Posterior vena cava (tissue), 2 donors: ENCODE measurements at places on chromosomes 1 and 21.

GRCh38 chr1:174519844-174520243 is 72.1 kb downstream of the GPR52 start:
- DNase-seq = no peak

- peak; percentile 76 for DNase-seq
Observed at GRCh38 chr21:44947111-44947929, 7.5 kb downstream of the SLX9 start.

- DNase-seq = no peak
Observed at GRCh38 chr1:56200442-56200841, 378.9 kb downstream of the PLPP3 start.

DNA sequence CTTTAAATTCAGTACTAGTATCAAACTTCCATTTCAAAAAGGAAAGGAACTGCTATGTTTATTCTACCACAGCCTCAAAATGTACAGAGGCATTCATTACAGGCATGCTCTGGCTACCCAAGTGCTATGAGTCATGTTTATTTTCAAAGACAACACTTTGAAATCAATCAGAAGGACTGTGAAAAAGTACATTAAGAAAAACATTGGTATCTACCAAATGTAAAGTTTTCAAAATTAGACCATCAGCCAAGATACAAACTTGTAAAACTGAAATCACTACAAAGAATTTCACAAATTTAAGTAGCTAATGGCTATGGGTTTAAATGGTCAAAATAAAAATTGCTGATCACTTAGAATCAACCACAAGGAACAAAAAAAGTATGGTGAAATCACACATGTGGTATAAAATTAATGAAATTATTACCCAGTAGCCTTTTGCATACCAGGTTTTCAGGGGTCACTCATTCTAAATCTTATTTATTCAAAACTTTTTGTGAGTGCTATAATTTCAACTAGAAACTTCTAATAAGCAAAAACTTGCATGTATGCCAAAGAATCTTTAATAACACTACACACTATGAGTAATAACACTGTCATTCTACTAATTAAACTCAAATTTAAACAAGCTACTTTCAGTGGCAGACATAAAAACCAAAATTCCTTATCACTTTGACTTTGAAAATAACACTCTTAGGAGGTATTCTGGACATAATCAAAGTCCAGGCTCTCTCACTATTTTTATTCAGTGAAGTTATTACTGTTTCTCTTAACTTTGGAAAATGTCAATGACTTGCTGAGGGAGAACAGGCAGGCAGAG is 49.2 kb downstream of the ENAH start:
- no peak for DNase-seq

DNA sequence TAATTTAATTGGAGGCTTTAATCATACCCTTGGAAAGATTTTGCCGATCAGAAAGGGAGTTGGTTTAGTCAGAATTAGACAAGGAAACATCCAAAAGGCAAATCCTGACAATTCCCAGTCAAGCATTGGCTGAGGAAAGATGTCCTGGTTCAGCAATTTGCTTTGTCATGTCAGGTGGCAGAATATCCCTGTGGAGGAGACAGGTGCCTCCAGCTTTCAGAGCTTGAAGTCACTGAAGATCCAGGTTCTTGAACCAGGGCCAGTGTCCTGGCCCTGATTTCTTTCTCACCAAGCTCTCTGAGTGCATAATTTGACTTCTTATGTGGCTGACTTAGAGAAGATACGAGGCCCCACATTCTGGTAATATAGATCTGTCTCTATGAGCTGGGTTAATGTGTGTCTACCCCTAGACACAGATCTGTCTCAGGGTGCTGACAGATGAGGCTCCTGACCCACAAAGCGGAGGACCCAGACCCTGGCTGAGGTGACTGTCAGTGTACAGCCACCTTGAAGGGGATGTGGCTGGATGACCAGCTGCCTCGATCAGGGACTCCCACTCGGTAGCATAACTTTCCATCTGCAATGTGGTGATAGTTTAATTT is 118.9 kb downstream of the HHAT start:
- DNase-seq = no peak

DNA sequence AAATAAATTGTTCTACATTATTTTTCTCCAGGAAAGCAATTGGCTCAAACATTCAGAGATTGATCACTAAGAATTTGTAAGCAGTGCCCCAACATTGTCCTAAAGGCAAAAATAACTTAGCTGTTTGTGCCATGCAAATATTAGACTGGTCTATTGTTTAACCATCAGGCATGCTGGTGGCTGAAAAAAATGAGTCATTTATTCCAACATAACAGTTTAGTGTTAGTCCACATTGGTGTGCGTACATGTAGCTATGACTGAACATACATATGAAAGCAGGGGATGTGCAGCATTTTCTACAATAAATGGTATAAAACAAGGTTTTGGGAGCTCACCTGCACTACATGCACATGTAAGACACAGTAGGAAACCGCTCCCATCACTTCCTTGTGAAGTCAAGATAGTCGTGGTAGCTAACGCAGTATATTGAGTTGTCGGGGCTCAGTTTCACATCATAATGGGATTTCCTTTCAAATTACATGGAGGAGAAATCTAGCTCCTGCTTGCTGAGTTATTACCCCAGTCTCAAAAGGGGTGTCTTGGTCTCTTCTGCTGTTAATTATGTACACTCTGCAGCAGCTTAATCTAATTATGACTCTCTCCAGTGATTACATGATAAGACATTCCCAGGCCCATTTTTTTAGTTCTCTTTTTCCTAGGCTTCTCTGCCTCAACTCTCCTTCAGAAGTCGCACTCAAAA is 199.4 kb downstream of the LYPLAL1 start:
- no peak for DNase-seq

GRCh38 chr1:64923294-64923718 is 43.0 kb downstream of the JAK1 start:
- DNase-seq = no peak

GRCh38 chr1:111739925-111740765 is 950 bp upstream of the INKA2 start:
- peak; percentile 89 for DNase-seq

- DNase-seq = peak; percentile 92
Observed at GRCh38 chr1:9371391-9371935, 78.8 kb downstream of the SPSB1 start.

DNA sequence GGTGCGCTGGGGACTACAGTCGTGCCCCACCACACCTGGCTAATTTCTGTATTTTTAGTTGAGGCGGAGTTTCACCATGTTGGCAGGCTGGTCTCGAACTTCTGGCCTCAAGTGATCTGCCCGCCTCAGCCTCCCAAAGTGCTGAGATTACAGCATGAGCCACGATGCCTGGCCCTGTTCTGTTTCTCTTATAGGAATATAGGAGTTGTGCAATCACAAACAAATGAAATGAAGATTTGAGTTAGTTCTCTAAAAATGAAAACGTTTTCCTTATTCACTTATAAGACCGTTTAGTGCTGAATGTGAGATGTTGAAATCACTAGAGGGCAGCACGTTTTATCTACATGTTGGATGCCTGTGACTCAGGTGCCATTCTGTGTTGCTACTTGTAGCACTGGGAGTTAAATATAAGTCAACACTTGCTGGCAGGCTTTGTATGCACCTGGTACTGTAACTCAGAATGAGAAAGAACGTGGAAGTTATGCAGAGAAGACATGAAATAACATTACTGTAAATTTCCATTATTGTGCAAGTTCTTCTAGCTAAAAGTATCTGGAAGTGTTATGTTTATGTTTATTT is 45.8 kb downstream of the MIGA1 start:
- peak; percentile 77 for DNase-seq

DNA sequence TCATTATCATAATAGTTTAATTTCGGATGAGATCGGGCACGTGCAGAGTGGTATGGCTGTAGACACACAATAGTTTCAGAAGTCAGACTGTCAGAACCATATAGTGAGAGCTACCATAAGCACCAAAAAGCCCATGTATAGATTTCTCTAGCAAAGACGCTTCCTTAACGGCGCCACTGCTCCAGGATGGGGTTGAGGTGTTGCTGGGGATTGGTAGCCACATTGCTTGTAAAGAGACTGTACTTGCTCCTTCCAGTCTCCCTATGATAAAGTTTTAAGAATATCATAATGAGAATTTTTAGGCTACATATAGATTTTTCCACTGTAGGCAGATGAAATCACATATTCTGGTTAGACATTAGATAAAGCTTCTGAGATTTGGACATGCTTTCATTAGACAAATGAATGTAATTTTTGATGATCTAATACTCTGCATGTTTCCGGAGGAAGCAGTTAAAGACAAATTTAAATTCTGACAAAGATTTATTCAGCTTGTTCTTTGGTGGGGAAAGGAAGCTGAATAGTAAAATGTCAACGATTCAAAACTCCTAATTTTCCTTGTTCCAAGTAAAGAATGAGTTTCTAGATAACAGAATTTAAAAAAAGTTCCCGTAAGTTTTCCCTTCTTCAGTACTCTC is 77.7 kb downstream of the MAP3K7CL start:
- no peak for DNase-seq

DNA sequence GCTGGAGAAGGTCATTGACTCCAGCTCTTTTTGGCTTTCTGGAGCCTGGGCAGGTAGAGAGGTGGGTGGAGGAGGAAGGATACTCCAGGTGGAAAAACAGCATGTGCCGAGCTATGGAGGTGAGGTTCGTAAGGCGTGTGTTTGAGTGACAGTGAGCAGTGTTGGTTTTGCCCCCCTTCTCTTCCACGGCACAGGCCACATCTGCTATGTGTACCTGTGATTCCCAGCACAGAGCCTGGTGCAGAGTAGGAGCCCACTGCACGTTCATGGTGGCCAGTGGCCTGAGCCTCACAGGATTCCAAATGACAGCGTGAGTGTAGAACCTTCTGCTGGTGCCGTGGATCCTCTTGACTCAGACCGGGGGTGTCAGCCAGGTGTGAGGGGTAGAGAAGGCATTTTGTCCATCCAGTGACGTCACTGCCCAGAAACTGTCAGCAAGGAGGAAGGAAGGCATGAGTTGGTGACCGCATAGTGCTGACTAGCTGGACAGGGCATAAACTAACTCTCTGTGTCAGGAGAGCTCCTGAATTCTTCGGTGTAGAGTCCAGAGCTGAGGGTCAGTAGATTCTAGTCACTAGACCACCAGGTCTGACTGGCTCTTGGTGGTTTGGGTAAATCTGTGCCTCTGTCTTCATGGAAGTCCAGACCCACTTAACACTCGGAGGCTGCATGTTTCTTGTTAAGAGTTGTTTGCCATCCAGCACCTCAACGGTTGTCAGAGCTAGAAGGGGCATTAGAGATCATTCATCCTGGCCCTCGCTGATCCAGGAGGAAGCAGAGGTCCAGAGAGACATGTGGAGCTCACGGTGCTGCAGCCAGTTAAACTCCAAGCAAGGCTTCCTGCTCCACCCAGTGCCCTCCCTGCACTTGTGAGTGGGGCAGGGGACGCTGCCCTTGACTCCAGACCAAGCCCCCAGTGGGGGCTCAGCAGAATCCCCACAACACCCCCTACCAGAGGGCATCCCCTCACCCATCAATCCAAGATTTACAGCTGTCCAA is 3.8 kb downstream of the QSOX1 start:
- no peak for DNase-seq

DNA sequence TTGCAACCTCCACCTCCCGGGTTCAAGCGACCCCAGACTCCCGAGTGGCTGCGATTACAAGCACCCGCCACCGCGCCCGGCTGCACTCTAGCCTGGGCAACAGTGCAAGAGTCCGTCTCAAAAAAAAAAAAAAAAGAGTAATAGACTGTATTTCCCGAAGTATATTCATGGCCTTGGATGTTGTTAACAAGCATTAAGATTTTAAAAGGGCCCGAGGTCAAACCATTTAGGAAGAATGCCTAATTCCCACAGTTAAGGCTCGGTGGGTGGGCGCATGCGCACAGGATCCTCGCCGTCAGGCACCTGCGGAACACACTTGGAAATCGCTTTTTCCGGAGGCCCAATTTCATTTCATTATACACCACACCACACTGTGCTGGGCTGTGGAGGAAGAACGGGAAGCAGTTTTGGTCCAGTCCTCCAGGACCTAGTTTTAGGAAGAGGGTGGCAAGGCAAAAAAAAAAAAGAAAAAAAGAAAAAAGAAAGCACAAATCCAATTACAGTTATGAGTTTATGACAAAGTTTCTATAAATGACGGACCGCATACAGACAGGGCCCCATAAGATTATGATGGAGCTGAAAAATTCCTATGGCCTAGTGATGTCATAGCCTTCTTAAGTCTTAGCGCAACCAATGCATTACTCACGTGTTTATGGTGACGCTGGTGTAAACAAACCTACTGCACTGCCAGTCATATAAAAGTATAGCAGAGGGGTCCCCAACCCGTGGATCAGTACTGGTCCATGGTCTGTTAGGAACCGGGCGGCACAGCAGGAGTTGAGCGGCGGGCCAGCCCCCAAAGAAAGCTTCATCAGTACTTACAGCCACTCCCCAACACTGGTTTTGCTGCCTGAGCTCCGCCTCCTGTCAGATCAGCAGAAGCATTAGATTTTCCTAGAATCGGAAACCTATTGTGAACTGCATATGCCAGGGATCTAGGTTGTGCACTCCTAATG is 38.2 kb downstream of the H3-3A start:
- no peak for DNase-seq

DNA sequence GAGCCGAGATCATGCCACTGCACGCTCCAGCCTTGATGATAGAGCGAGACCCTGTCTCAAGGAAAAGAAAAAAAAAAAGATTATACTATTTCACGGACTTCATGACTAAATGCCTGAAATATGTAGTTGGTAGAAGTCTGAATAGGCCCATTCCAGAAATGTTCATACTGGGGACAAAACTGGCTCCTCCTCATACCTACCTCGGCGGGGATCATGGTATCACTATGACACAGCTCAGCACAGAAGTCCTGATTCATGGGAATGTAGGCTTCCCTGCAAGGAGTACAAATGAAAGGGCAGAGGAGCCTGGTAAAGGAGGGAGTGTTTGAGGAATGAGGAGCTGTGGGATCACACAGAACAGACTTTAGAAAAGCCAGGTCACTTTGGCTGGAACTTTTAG is 5.0 kb downstream of the SPATA46 start:
- no peak for DNase-seq

DNA sequence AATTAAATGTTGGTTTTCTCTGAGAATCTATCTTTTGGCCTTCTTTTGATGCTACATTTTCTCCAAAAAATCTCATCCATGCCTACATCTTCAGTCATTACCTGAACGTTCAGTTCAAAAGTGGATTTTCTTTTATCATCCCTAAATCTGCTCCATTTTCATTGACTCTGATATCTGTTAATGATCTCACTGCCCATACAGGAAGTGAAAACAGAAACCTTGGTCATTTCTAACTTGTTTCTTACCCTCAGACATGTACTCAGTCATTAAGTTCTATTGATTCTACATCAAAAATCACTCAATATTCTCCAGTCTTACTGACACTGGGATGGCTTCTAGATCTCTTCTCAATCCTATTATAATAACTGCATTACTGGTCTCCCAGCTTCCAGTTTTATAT is 22.7 kb downstream of the PRKACB start:
- no peak for DNase-seq
